GM12864 (cell line): ENCODE measurements at places on chromosomes 12 and 14.

GRCh38 chr12:27844366-27845090 is 64.5 kb upstream of the MANSC4 start:
- no peak for DNase-seq

DNA sequence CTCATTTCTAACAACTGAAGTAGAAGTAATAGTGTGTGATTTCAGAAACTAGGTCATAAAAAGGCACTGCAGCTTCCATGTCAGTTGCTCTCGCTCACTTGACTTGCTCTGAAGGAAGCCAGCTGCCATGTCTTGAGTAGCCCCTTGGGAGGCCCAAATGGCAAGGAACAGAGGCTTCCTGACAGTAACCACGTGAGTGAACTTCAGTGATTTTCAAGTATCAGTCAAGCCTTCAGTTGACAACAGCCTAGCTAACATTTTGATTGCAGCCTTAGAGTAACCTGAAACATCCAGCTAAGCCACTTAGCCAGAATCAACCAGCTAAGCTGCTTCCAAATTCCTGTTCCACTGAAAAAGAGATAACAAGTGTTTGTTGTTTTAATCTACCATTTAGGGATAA is 26.7 kb downstream of the TOGARAM1 start:
- no peak for DNase-seq

- no peak for DNase-seq
Observed at GRCh38 chr12:94128280-94128679, 20.1 kb upstream of the PLXNC1 start.

- DNase-seq, result no peak
Observed at GRCh38 chr12:2485681-2486080, 309.1 kb upstream of the FKBP4 start.

GRCh38 chr12:48965298-48965838 is 6.2 kb downstream of the WNT10B start:
- no peak for DNase-seq

DNA sequence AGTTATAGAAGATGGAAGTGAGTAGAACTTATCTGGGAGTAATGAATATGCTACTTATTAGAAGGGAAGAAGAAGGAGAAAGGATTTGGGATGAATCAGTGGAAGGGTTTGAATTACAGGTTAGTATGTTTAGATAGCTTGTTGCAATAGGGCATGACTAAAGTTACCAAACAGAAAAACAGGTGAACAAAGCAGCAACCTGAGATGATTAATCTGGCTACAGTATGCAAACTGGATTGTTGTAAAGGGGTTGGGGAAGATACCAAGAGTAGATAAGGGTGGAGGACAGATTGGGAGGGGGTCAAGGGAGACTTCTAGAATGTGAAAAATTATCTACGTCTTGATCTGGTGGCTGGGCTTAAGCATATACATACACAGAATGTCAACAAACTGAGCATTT is 73.4 kb upstream of the CLEC14A start:
- DNase-seq, result no peak

- no peak for DNase-seq
Observed at GRCh38 chr12:87376722-87377121, 652.5 kb downstream of the C12orf50 start.
